ELF-1 (cell line): ENCODE measurements at places on chromosomes 5 and 9.

DNA sequence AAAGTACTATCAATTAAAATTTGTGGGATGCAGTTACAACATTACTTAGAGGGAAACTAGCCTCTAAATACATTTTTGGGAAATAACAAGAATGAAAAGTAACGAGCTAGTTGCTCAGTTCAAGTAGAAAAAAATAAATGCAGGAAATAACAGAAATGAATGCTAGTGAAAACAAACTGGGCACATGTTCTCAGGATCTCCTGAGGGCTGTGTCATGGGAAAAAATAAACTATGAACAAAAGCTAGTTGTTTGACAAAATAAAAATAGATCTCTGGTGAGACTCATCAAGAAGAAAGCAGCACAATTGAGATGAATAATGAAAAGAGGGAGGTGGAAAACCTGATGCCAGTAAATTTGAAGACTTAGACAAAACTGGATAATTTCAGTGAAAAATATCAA lies 16.3 kb downstream of the IDNK start:
- no peak for DNase-seq

DNA sequence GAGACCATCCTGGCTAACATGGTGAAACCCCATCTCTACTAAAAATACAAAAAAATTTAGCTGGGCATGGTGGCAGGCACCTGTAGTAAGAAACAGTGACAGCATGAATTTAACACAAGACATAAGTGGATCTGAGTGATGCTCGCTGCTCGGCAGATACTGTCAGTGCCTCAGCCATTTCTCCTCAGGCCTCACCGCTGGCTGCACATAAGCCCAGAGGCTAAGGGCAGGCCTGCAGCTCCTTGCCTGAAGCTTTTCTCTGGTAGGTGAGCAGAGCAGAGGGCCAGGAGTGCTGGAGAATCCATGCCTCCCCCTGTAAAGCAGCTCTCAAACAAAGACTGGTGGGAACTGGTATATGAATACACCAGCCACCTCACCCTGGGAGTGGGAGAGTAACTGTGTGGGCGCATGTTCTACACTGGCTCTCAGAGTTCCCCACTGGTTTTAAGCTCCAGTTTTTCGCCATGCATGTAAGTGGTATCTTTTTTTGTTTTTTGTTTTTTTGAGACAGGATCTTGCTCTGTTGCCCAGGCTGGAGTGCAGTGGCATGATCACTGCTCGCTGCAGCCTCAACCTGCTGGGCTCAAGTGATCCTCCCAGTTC lies 10.3 kb upstream of the CD72 start:
- DNase-seq, result no peak

DNA sequence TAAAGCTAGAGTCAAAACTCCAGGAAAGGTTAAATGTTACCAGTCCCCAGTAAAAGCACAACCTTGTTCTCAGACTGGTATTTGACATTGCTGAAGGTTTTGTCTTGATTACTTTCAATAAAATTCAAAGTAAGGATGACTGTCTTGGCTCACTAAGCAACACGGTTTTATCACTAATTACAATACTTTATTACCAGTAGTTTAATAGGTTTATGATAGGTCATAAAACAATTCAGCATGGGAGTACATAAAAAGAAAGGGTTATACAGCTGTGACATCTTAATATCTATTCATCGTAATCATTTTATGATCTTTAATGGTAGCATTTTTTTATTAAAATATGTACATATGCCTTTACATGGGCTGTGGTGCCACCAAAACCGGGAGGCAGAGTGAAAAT lies 370.7 kb upstream of the IRX2 start:
- no peak for DNase-seq

- DNase-seq, result no peak
Measured at GRCh38 chr5:172603251-172603806, 37.7 kb upstream of the NEURL1B start.
